Activated CD4-positive, alpha-beta T cell treated with anti-CD3 and anti-CD28 coated beads, Interleukin-2, amount 10 ng/mL, durations not matched to agents 24 days and 14 days (primary cell): ENCODE measurements at places on chromosomes 2 and 18. TPM values are rescaled to one million over a fixed set of nuclear protein-coding genes. Genes with fewer than 3 reads are reported as not detected.

DNA sequence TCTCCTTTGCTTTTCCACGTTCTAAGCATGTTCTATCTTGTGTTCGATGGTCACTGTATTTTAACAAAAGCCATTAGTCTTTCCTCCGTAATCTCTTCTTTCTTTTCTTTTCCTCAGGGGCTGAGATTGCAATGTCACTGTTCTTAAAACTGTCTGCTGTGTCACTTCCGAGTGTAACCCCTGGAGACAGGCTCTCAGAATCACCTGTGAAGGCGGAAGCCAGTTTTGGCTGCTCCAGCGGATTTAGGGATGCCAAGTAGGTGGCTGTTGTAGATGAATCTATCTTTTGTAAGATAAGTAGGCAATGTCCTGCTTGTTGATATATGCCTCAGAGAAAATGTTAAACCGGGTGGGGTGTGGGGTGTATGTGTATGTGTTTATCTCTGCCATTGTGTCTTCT is 94.7 kb upstream of the L3MBTL4 start:
- H3K27me3 ChIP-seq, result no peaks in the 10 kb centered on the region
- no peak overlapping the region for H3K4me3 ChIP-seq
- no peaks in the 10 kb centered on the region for H3K4me1 ChIP-seq
- no peak for DNase-seq
- H3K27ac ChIP-seq, result no peak overlapping the region

DNA sequence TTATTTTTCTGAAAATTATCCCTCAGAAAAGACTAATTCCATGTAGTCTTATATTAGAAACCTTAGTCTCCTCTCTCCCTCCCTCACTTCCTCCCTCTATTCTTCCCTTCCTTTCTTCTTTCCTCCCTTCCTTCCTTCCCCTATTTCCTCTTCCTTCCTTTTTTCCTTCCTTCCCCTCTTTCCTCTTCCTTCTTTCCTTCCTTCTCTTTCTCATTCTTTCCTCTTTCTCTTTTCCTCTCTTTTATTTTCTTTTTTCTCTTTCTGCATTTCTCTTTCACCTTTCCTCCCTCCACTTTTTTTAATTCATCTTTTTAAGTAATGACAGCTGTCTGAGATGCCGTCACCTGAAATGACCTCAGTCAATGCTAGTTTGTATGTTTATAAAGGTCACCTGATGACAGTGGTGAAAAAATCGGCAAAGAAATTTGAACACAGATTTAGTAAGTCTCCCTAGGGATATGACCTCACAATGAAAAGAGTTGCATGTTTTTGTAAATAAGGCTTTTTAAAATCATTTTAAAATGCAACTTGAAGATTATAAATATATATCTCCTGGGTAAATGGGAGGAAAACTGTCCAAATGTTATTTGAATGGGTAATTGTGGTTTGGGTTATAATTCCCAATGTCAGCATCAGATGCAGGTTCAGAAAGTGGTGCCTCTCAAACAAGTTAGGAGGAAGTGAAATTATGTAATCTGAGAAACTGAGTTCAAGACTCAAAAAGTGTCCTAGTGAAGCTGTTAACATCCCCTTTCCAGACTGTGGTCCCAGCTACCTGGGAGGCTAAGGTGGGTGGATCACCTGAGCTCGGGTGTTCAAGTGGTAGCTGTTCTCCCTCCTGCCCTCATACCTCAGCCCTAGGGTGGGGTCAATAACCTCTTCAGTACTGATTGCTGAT is 90.3 kb upstream of the ST3GAL5 start:
- no peak overlapping the region for H3K4me3 ChIP-seq
- no peak for DNase-seq
- H3K27ac ChIP-seq, result no peak overlapping the region
- H3K4me1 ChIP-seq, result peaks cover 2% of the 10 kb centered on the region
- peaks cover 22% of the 10 kb centered on the region for H3K27me3 ChIP-seq

DNA sequence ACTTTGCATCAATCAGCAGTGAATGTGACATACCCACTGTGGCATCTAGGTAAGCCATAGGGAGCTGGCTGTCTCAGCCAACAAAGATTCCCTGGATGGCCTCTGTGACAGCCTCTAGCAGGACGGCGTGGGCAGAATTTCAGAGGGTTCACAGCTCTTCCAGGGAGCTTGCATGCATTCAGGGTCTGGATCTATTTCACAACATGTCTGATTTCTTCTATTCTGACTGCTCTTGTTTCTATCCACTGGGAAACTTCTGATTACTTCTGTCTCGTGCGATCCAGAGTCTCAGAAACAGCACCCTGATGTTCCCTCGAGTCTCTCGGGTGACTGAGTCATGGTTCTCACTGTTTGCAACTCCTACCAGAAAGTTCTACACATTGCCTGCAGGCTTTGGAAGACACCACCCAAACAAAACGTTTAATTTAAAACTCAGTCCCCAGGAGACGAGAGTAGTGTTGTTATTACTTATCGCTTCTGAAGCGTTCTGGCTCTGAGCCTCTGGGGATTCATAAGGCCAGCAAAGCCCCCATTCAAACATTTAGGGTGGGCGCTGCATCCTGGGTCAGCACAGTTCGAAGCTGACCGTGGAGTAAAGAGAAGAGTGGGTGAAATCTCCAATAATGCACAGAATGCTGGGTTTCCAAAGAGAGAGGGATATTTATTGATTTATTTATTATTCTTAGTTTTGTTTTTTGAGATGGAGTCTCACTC is 41.9 kb upstream of the ODC1 start:
- H3K27ac ChIP-seq, result no peak overlapping the region
- H3K36me3 ChIP-seq, result no peaks in the 10 kb centered on the region
- DNase-seq, result no peak
- peaks cover 26% of the 10 kb centered on the region for H3K27me3 ChIP-seq

GRCh38 chr18:36675542-36675941 is 153.3 kb downstream of the TPGS2 start:
- H3K27me3 ChIP-seq, result peaks cover 5% of the 10 kb centered on the region
- H3K36me3 ChIP-seq, result no peaks in the 10 kb centered on the region

DNA sequence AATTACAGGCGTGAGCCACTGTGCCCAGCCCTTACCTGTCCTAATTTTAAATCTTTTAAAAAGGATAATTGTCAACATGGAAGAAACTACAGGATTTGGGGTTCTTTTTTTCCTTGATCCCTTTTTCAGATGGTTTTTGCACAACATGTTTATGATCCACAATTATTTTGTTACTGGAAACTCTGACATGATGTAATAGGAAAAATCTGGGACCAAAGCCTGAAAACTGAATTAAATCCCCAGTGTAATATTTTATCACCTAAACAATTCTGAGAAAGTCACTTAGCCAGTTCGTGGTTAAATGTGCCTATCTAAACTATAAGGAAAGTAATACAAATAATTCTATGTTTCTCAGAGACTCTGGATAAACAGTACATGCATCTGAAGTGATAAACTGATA is 1649.7 kb downstream of the LRP1B start:
- H3K36me3 ChIP-seq, result no peaks in the 10 kb centered on the region
- no peak overlapping the region for H3K4me3 ChIP-seq
- H3K4me1 ChIP-seq, result no peaks in the 10 kb centered on the region
- DNase-seq, result no peak

- H3K4me3 ChIP-seq, result no peak overlapping the region
- DNase-seq, result peak; percentile 60
- H3K27me3 ChIP-seq, result peaks cover 84% of the 10 kb centered on the region
- H3K4me1 ChIP-seq, result peaks cover 4% of the 10 kb centered on the region
- peaks cover 8% of the 10 kb centered on the region for H3K36me3 ChIP-seq
- peak overlapping the region; percentile 48 for H3K27ac ChIP-seq
Observed at GRCh38 chr2:199468561-199469513, 11.1 kb upstream of the SATB2 start.

IL1R2 gene
- total RNA-seq, result 1.5 and 1.6 TPM in 2 replicates

DNA sequence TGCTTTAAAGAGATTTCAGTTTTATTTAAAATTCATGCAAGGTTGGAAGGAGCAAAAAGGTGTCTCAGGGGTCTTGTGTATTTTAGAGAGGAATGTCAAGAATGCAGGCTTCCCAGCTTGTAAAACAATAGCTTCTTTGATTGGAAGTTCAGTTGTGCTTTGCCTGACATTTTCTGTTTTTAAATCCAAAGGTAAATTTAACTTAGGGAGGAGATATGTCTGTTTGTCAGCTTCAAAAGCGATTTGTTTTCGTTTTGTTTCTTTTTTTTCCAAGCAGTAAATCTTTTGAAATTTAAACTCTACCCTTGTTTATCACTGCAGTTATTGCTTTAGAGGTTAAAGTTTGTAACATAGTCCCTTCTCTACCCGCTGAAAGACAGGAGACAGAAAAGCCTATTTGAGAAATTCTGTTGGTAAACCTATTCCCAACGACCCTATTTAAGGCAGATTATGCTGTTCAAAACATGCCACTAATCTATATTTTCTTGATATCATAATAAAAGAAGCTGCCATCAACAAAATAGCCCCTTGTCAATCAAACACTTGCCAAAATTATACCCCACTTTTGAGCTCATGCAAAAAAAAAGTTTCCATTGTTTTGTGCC is 639.6 kb downstream of the IRS1 start:
- no peak overlapping the region for H3K27ac ChIP-seq
- no peak overlapping the region for H3K4me3 ChIP-seq
- no peaks in the 10 kb centered on the region for H3K4me1 ChIP-seq
- no peak for DNase-seq
- H3K27me3 ChIP-seq, result peaks cover 2% of the 10 kb centered on the region
- no peaks in the 10 kb centered on the region for H3K36me3 ChIP-seq

GRCh38 chr2:15938803-15939555 is 1.4 kb upstream of the MYCN start:
- peaks cover 2% of the 10 kb centered on the region for H3K4me1 ChIP-seq
- no peak overlapping the region for H3K27ac ChIP-seq
- DNase-seq, result no peak
- peak overlapping the region; percentile 19 for H3K4me3 ChIP-seq
- H3K36me3 ChIP-seq, result no peaks in the 10 kb centered on the region
- H3K27me3 ChIP-seq, result peaks cover 56% of the 10 kb centered on the region

DNA sequence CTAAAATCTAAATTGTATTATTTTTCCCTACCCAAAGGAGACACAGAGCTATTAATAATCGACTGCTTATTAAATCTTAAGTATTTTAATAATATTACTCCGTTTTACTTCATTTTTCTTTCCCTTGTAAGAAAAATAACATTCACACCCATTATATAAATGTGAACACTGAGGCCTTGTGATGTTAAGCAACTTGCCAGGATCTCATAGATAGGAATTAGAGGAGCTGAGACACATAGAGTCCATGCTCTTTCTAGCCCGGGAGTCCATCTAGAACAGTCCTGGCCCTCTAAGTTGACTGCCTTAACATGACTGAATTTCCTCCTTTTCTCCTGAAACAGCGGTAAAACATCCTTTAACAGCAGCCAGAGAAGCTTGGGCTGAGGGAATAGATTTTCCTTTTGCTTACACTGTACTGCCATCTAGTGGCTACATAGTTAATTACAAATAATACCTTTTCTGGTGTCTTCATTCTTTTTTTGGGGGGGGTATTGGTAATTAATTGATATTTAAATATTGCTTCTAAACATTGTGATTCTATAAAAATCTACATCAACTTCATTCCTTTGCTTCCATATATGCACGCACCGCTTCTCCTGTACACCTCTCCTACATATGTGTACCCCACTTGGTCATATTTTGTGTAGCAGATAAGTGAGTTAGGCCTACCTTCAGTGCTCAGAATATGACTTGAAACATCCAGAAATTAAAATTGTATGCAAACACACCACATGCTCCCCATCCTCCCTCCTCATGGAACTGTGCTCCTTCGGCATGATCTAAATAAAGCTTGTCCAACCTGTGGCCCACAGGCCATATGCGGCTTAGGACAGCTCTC is 125.8 kb upstream of the HNMT start:
- no peaks in the 10 kb centered on the region for H3K36me3 ChIP-seq
- H3K27ac ChIP-seq, result no peak overlapping the region
- no peak overlapping the region for H3K4me3 ChIP-seq
- H3K27me3 ChIP-seq, result no peaks in the 10 kb centered on the region

- no peak for DNase-seq
- no peak overlapping the region for H3K27ac ChIP-seq
- peaks cover 23% of the 10 kb centered on the region for H3K36me3 ChIP-seq
- peaks cover 6% of the 10 kb centered on the region for H3K4me1 ChIP-seq
Observed at GRCh38 chr2:239358062-239358754, 42.6 kb downstream of the HDAC4 start.

DNA sequence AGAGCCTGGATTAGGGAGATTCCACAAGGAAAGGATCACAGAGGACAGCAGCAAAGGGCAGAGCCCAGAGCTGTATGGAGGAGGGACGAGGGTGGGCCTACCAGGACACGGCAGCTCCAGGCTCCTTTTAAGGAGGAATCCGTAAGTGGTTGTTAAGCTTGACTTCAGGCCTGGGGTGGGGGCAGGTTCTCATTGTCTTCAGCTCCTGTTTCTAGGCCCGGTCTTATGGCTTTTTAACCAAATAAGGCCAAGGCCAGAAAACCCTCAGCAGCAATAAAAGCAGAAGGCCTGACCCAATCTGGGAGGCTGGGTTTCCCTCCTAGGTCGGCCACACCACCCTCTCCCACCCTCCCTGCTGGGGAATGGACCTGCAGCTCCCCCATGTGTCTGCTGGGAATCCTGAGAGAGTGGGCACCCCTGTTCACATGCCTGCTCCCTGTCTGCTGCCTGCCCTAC is 111.2 kb downstream of the PLB1 start:
- no peak overlapping the region for H3K4me3 ChIP-seq
- H3K27ac ChIP-seq, result no peak overlapping the region
- peaks cover 36% of the 10 kb centered on the region for H3K4me1 ChIP-seq
- H3K36me3 ChIP-seq, result peaks cover 24% of the 10 kb centered on the region

DNA sequence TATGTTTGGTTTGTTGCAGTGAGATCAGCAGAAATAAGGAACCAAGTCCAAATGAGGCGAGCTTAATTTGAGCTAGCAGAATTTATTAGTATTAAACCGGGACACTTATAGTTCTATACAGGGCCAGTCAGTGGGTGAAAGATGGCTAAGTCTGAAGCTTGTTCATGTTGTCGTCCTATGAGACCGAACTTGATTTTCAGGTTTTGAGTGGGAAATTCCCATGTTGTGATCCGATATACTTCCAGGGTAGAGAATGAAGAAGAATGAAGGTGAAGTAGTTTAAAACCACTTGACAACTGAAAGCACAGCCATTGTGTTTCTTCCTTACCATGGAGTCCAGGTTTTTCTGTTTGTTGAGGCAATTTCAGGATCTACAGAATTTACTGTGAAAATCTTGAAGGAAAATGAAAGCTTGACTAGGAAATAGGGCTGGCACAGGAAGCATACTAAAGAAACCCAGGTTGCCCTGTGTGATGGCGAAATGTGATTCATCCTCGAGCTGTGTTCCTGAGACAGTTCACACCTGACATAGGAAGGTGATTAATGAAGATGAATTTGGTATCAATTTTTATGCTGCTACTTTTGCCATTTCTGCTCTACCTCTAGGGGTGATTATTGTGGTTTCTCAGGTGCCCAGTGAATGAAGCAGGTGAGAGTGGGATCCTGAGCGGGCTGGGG is 37.6 kb upstream of the MGAT5 start:
- no peaks in the 10 kb centered on the region for H3K27me3 ChIP-seq
- peaks cover 37% of the 10 kb centered on the region for H3K4me1 ChIP-seq
- no peak for DNase-seq
- H3K4me3 ChIP-seq, result no peak overlapping the region

GRCh38 chr2:157627594-157628476 is 829 bp downstream of the ACVR1C start:
- peaks cover 5% of the 10 kb centered on the region for H3K36me3 ChIP-seq
- H3K4me1 ChIP-seq, result peaks cover 24% of the 10 kb centered on the region
- DNase-seq, result peak; percentile 77
- H3K27me3 ChIP-seq, result peaks cover 33% of the 10 kb centered on the region
- peak overlapping the region; percentile 91 for H3K4me3 ChIP-seq
- peak overlapping the region; percentile 66 for H3K27ac ChIP-seq
